ENCODE measurements at places on chromosomes 5 and 9.

DNA sequence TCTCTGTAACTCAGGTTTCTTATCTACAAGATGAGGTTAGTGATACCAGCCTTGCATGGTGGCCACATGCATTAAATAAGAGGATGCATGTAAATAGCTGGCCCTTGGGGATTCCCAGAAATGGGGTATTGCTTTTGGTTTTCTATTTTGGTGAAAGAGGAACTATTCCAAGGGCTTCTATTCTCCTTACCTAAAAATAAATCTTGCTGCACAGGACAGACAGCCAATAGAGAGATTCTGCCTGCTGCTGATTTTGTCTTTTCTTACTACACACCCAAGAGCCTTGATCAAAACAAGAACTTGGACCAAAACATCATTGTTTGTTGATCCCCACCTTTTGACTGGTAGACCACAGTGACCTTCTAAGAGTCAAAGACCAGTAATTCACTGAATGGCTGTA is 161.8 kb downstream of the PJA2 start:
- no peak for DNase-seq

DNA sequence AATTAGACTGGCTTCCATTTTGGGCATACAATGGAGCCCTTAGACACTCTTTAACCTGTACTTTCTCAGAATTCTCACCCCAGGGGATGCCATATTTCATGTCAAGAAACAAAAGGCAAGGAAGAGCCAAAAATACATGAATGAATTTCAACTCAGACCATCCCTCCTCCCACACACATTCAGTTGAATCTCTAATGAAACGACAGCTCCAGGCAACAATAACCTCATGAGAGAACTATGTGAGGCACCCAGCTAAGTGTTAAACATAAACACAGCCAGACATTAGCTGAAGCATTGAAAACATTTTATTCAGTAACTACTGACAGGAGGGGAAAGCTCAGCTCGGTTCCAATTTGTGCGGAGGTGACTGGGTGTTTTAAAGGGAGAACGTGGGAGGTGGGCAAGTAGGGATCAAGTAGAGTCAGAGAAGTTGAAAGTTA is 1359.1 kb upstream of the CDH9 start:
- DNase-seq: no peak

GRCh38 chr5:122599000-122599399 is 175.9 kb upstream of the SNX2 start:
- DNase-seq: no peak

- no peak for DNase-seq
Observed at GRCh38 chr9:4375424-4376200, 75.7 kb upstream of the GLIS3 start.

DNA sequence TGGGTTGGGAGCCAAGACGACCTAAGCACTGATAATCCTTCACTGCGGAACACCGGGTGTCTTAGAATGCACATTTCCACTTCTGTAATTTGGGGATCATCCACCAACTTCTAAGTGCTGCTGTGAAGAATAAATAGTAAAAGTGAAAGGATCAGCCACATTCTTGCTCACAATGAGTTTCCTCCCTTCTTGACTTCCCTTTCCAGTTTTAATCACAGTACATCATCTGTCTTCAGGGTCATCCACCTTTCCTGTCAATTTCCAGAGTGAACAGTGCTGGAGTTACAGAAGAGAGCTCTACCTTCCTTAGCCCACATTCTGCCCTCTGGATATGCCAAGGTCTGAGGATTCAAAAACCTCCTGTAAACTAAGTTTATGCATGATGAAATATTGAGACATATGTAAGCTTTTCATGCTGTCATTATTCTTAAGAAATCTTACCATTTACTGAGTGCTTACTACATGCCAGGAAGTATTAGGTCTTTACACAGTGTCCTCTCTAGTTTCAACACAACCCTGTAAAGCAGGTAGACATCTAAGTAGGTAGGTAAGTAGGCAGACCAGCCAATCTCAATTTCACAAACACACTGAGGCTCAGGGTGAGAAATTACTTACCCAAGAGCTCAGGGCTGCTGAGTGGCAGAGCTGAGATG is 105.2 kb downstream of the CDK5RAP2 start:
- DNase-seq: no peak

DNA sequence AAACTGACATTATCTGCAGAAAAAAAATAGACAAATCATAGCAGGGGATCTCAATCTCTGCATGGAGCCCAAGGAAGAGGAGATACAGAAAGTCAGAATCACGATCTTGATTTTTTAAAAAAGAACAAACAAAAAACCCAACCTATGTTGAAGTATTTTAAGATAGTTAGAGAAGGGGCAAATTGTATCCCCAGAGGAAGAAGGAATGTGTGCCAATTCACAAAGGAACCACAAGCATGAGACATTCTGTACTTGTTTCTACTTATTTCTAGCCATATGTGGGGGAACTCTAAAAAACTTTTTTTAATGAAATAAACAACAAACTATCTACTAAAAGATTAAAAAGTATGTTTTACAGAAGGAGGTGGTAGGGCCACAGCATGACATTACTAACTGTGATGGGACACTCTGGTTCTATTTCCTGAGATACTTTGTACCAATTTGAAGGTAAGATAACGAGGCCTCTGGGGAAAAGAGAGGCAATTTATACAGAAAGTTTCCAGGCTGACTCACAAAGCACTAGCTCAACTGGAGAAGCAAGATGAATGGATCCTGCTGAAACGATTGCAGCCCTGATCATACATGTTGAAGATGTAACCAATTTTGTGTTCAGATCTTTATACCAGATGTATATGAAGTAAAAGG is 22.5 kb downstream of the RANBP3L start:
- DNase-seq: no peak

- DNase-seq: no peak
Observed at GRCh38 chr5:123671042-123671441, 159.1 kb downstream of the CSNK1G3 start.

DNA sequence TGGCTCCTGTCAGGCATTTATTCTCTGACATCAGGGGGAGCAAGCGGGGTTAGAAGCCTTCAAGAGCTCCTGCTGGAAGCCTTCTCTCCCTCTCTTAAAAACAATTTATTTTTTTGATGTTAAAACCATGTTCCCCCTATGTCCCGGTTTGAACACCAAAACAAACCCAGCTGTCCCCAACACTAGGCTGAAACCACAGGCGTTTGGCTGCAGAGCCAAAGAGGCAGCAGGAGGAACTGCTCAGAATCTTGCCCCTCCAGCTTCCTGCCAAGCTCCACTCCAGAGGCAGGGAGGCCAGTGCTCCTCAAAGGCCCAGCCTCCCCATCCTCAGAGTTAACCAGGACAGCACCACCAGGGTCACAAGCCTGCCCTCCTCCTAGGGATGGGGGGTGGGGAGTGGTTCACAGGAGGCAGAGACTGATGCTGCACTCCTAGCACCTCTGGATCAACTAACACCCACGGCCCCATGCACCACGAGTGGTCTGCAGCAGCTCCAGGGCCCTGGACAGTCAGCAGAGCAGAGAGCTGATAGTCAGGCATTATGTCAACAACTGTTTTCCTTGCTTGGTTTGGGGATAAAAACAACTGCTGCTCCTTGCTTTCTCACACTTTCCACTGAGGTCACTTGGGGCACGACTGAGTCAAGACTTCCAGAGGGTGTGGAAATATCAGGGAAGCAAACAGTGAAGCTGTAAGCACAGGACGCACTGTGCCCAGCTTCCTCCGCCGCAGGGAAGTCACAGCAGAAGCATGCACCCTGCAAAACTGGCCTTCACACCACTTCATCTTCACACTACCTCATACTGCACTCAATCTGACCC is 96.5 kb upstream of the ADRA1B start:
- DNase-seq: no peak

DNA sequence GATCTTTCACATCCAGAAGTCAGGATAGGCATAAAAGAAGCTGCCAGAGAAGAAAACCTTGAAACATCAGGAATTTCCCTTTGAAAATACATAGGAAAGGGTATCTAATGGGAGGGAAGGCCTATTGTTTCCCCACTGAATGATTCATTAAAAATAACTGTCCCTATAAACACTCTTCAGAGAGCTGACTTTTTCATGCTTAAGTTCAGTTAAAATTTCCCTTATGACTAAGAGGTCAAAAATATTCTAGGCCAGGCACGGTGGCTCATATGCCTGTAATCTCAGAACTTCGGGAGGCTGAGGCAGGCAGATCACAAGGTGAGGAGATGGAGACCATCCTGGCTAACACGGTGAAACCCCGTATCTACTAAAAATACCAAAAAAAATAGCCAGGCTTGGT is 499.5 kb downstream of the ENC1 start:
- DNase-seq: no peak

DNA sequence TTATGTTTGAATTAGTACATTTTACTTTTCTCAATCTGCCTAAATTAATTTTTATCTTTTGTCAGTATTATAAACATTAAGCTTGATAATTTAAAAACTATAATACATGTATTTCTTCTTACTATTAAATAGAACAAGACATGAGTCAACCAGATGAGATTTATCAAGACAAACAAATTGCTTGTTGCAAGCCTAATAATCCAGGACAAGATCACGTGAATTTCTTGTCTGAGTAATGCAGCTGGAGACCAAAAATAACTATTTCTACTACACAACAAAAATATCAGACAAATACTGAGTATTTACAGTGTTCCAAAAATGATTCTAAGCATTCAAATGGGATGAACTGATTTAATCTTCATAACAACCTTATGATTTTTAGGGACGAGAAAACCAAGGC is 339.1 kb upstream of the PRR16 start:
- no peak for DNase-seq

- DNase-seq: no peak
Observed at GRCh38 chr9:95409650-95410426, 92.3 kb upstream of the FANCC start.

DNA sequence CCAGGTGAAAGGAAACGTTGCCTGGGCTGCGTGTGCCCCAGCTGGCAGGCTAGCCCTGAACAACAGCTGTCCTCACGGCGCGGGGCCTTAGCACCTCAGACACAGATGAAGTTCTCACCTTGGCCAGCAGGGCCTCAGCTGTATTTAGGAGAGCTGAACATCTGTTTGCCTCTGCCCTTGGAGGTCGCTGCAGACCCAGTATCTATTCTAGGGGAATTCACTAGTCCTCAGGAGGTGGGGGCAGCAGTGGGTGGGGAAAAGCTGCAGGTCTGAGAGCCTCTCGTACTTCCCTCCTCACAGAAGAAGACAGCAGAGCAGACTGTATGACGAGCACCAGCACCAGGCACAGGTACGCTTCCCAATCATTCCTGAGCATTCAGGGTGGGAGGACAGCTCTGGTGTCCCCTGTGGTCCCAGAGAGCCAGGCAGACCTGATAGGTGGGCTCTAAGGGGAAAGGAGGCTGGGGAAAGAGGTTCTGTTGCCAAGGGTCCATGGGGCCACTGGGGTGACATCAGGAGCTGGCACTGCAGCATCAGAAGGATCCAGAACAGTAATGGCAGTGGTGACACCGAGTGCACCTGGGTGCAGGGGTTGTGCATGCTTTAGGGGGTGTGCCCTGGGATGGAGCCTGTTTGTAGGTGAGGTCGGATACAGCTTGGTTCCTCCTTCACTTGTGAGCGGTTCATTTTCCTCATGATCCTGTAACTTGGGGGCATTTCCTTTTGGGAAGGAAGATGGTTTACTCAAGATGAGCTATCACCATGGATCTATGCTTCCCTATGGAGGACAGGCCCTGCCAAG is 13.8 kb downstream of the CD74 start:
- DNase-seq: peak; percentile 35

- DNase-seq: no peak
Observed at GRCh38 chr5:135036405-135036804, 2.4 kb upstream of the PITX1 start.

GRCh38 chr9:101014566-101014965 is 14.0 kb upstream of the PLPPR1 start:
- no peak for DNase-seq

DNA sequence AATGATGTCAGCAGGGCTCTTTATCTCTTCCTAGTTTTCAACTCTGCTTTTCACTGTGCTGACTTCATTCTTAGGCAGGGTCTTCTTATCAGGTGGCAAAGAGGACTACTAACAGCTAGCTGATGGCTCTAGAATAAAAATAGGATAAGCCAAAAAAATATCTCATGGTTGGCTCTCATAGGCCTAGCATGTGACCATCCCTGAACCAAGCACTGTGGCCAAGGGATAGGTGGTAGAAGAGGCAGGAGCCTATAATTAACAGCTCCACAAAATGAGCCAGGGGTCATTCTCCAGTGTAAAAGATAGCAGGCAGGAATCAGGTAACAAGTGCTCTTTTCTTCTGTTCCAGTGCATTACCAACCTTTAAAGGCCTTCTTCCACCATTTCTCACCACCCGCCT is 21.1 kb downstream of the ANKDD1B start:
- DNase-seq: no peak

DNA sequence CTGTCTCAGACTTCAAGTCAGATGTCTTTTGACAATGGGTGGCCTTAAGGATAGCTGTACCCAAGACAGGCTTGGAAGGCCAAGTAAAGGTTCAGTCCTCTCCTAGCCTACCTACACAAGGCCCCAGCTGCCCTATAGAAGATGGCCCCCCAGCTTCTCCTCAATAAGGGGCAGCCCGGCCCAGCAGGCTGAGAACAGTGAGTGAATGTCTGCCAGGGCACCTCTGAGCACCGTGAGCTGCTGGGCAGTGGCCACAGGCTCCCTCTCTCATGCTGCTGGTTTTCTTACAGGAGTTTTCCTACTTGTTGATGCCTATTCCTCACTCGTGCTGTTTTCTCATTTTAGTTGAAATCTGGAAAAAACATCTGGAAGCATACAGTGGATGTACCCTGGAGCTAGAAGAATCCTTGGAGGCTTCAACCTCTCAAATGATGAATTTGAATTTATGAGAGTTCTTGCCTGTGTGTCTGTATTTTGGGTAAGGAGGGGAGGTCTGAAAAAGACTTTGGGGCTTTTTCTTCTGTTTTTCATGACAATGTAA is 40.1 kb downstream of the SECISBP2 start:
- DNase-seq: no peak

DNA sequence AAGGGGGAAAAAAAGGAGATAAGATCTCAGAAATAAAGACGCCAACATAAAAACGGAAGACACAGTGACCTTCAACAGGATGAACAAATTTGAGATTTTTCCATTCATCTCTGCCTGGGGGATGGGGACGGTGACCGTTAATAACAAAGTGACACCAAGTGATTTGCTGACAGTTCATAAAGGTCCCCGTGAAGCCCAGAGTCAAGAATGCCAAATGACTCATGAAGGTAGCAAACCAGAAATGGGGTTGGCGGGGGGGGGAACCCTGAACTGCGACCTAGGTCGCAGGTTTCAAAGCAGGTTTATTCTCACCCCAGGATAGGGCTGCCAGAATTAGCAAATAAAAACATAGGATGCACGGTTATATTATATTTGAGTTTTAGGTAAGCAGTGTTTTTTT is 21.1 kb upstream of the SHB start:
- DNase-seq: no peak

- DNase-seq: no peak
Observed at GRCh38 chr9:91564081-91564670, 140.5 kb upstream of the NFIL3 start.

DNA sequence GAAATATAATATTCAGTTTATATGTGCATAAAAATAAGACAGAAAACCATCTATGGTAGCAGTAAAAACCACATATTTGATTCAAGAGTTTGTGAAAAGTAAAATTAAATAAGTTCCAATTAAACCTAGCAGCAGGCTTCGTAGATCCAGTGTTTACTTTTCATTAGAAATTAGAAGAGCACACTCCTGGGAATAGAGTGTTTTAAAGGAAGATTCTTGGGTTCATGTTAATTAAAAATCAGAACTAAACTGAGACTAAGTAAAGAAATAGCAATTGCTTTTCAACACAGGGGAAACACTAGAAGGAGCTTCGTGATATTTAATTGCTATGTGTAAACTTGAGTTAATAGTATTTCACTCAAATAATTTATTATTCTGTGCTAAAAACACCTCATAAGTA is 1097.8 kb upstream of the CDH18 start:
- DNase-seq: no peak
